ENCODE measurements at places on chromosomes 1 and 21. TPM values are rescaled to one million over a fixed set of nuclear protein-coding genes. Genes with fewer than 3 reads are reported as not detected.

GRCh38 chr1:242629396-242629795 is 104.9 kb upstream of the PLD5 start:
- no peak for DNase-seq

DNA sequence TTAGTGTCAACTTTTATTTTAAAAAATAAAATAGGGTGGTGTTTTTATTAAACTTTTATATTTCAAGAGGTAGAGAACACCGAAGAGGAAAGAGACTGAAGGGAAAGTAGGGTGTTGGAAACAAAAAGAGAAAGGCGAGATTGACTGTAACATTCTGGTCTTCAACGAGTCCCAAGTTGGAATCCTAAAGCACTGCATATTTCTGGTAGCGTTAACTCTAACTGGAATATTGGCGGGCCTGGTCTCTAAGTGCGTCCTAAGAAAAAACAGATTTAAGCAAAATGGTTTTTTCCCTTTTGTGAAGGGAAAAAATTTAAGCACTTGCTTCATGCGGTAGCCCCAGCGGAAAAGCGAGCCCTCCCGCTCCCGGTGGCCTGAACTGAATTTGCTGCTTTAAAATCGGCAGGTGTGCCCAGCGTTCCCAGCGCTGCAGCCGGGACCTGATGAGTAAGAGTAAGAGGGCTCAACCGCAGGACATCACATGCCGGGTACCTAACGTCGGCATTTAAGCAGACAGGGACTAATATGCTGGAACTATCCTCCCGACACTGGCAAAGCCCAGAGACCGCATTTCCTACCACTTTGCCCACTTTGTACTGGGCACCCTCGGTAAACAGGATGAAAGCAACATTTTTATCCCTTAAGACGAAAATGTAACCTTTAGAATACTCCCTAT is 30.5 kb upstream of the NFIA start:
- no peak for DNase-seq

- no peak for DNase-seq
Observed at GRCh38 chr1:154716011-154716410, 108.0 kb upstream of the ADAR start.

DNA sequence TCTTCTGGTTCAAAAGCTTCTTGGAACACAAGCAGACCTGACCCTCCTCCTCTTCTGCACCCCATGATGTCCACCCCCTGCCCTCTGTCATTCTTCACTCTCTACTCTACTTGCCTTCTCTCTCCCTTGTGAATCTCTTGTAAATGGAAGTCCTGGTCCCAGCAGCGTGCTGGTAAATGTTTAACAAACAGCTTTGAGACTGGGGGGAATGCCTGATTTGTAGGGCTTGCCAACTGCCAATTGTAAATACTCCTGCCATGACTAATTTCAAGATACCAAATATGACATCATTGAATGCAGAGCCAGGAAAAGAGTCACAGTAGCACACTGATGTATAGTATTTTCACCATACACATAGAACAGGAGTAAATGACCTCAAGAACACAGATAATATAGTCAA is 40.9 kb upstream of the LRRN2 start:
- no peak for DNase-seq

DNA sequence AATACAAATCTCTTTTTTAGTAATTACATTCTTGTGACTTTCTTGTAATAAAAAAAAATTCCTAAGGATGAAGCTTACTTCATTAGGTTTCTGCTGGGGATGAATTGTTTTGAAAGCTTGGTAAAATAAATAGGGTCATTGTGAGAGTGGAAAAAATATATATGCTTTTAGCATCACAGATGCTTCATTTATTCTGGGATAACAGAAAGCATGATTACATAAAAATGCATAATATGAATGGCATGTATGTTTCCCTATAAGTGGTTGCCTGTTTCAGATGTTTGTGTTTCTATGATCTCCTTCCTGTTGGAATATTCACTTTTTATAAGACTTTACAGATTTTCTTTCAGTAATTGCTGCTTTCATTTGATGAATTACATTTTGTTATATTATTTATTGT is 42.3 kb downstream of the HMCN1 start:
- no peak for DNase-seq

DNA sequence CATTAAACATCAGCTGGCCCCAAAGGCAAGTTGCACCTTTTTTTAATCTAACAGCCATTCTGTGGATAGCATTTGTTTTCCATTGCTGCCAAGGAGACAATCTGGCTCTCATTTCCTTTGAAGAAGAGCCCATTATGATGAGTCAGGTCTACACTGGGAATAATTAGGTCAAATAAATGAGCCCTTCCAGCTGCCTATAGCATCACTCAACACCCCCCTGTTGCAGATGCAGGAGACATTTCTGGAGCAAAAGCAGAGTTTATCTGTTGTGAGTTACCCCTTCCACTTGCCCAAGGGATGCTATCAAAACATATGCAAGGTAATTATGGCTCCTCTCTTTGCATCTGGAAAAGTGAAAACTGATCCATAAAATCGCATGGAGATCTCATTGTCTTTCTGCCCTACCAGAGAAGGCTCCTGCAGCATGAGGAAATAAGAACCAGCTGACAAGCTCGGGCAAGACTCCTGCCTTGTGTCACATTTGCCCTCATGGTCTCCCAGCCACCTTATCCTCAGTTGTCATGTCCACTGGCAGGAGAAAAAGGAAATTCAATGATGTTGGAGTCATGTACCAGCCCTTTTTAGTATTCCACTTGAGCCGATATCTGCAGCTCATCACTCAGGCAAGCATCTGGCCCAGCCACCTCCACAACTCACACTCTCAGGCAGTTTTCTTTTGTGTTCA is 135.9 kb downstream of the SLC30A10 start:
- DNase-seq, result no peak

The ATP1A4 gene
- total RNA-seq, result 8.3 TPM

DNA sequence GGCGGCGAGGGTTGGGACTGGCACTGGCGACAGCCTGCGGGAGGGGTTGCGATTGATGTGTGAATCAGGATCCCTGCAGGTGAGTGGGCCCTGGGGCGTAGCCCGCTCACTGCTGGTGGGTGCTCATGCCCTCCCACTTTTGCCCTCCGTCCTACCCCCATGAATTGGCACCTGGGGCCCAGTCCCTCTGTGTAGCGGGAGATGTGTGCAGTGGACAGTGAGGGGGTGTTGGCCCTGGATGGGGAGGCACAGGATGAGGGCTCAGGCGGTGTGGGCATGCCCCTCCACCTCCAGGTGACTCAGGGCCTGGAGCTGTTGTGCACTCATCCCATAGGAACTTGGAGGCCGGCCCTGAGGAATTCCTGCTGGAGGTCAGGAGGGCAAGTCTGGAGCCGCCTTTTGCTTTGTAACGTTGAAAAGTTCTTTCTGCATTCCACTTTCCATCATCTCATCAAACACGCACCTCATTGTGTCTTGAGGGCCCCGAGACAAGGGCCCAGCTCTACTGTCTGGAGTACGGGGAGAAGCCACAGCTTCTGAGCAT is 3.0 kb downstream of the PEAR1 start:
- DNase-seq, result no peak

GRCh38 chr1:231770506-231771175 is 144.1 kb downstream of the DISC1 start:
- no peak for DNase-seq
